Endothelial cell (in vitro differentiated cells): ENCODE measurements at places on chromosomes 4 and X.

DNA sequence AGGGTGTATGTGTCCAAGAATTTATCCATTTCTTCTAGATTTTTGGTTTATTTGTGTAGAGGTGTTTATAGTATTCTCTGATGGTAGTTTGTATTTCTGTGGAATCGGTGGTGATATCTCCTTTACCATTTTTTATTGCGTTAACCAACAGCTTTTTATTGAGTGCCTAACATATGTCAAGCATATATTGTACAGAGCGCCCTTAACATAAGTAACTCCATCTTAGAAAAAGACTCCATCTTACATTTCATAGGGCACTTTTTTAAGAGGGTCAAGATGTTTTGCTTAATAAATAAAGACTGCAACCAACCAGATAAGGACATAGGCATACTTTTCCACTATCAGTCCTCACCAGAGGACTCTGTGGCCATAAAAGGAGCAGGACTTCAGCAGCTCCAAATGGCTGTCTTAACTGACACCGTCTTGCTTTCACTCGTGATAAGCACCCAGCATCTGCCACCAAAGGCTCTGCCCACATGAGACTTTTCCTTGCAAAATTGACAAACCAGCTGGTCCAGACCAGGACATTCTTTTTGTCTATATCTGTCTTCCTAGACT lies 75.0 kb downstream of the HS6ST2 start:
- no peak for DNase-seq

- no peak for DNase-seq
These were observed 262.7 kb upstream of the ETNPPL start for GRCh38 chr4:109025471-109026076.

GRCh38 chr4:139920486-139921002 lies 233.4 kb downstream of the MAML3 start:
- DNase-seq, result no peak

GRCh38 chrX:149274516-149275105 lies 230.5 kb downstream of the IDS start:
- no peak for DNase-seq

DNA sequence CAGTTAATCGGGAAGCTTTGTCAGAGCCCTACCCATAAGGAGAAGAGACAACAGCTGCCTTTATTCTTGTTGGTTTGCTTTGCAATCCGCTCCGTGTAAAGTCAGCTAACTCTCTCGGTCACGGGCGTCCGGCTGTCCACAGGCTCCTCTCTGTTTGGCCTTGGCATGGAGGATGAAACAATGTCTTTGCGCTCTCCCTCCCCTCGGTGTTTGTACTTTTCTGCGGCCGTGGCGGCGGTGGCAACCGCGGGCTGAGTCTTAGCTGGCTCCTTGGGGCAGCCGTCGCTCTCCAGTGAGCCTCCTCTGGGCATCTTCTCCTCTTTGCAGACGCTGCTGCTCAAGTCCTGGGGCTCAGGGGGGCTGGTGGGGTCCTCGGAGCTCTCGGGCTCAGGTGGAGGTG lies 10.6 kb upstream of the IRAK1 start:
- DNase-seq, result no peak

- no peak for DNase-seq
These were observed 8.0 kb downstream of the CYP2U1 start for GRCh38 chr4:107939307-107939706.

DNA sequence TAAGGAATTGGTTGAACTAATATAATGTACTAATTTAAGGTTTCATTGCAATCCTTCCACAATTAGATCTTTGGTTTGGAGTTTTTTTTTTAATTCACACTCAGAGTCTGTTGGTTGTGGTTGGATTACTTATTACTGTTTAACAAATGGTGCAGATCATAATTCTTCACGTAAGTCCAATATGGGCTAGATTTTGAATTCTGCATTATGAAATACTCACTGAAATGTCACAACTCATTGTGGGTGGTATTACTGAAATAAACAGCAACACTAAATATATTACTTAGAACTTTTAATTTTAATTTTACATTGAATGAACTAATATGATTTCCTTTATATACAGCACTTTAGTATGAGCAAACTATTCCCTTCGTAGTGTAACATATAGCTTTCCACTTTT lies 94.2 kb upstream of the MYOZ2 start:
- DNase-seq, result no peak
